ENCODE measurements at places on chromosomes 13 and 19. TPM values are rescaled to one million over a fixed set of nuclear protein-coding genes. Genes with fewer than 3 reads are reported as not detected.

OXGR1 gene
- polyA plus RNA-seq, result 0.99 TPM

PSG4 gene
- 0.08 TPM for polyA plus RNA-seq

MYO1F gene
- polyA plus RNA-seq, result 7.9 TPM

ZNF837 gene
- 2.5 TPM for polyA plus RNA-seq

Data from esophagus (tissue), 2 donors.